ENCODE measurements at places on chromosomes 11 and 22. TPM values are rescaled to one million over a fixed set of nuclear protein-coding genes. Genes with fewer than 3 reads are reported as not detected.
A peak's percentile ranks its signal among the peaks of the same experiment; 100 is the strongest.

Gene SIAE
- total RNA-seq, result 14.9 TPM

Gene SPON1
- 0.10 TPM for total RNA-seq

Gene DAGLA
- 6.4 TPM for total RNA-seq

Gene CYP2D6
- total RNA-seq, result 2.7 TPM

Gene OR52N4
- total RNA-seq, result not detected

Gene OR10D3
- total RNA-seq, result not detected

Gene OR56A3
- not detected for total RNA-seq

GRCh38 chr11:10930972-10931760 is 73.3 kb upstream of the ZBED5 start:
- DNase-seq, result no peak

GRCh38 chr11:8597182-8597581 is 3.2 kb upstream of the STK33 start:
- DNase-seq, result no peak

DNA sequence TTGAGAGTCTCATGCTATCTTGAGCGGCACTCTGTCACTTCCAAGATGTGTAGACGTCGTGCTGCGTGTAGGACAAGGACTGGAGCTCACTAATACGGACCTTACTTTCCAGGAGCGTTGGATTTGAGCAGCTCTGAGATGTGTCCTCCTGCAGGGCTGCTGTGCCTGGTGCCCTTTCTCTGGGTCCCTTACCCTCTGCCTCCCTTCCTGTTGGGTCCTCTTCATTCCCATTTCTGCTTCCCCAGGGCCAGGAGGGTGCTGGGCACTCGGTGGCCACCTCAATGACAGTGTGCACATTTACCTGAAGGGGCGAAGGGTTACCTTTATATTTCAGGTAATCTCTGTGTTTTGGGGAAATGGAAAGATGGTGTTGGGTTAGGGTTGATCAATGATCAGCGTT is 4.0 kb downstream of the PTDSS2 start:
- DNase-seq, result no peak

- DNase-seq, result no peak
Measured at GRCh38 chr11:99098751-99099150, 78.0 kb downstream of the CNTN5 start.

- no peak for DNase-seq
Measured at GRCh38 chr11:104999721-105000120, 23.2 kb downstream of the CASP5 start.

GRCh38 chr11:44658506-44658850 is 68.3 kb upstream of the TSPAN18 start:
- no peak for DNase-seq

DNA sequence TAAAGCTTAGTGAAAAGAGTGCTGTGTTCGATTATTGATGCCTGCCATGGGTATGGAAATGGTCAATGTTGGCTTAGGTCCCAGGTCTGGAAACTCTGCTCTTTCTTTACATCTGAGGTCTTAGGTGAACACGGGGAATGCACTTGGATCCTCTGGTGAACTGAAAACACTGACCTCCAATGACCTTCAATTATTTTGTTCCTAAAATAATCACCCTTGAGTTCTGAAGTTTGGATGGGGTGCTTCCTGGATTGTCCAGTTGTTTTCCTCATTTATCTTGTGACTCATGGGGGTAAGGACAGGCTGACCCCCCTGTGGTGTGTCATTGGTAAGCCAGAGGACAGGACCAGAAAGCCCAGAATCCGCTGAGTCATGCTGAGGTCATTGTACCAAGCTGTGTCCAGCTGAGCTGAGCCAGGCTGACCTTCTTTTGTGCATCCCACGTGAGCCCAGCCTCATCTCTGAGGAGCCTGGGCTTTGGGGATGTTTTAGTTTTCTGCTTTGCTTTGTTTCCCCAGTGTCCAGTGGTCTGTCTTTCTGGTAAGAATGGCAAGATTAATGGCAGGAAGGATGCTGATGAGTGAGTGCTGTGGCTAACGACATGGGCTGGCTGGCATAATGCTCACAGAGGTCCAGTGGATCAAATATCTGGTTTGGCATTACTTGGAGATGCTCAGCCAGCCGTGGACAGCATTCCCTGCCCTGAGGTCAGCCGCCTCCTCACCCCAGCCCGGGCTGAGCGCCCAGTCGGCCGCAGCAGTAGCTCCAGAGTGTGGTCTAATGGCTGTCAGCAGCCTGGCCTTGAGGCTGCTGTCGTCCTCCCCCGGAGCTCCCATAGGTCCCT is 35.6 kb downstream of the AMPD3 start:
- peak; percentile 99 for DNase-seq

DNA sequence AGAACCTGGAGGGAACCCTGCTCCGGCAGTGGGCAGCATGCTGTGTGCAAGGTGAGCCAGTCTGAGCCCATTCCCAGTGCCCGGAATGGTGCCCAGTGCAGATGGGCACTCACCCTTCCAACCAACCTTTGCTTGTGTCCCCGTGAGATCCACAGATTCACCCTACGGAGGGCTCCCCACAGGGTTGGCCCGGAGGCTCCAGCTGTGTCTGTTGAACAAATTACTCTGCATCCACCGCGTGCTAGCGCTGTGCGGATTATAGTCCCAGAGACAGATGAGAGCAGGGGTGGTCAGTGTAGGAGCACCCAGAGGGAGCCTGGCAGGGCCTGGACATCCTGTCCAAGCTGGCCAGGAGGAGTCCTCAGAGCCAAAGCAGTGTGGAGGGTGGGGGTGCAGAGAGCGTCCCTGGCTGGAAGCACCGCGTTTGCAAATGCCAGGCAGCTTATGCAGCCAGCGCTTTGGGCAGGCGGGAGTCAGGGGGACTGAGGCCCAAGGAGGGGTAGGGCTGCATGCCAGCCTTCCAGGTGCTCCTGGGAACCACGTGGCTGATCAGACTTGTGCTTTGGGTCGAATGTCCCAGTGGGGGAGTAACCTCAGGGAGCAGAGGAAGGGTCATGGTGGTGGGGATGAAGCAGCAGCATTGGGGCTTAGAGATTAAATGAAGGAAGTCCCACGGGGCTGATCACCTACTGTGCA is 80.5 kb downstream of the KCNQ1 start:
- DNase-seq, result no peak

GRCh38 chr11:101445761-101446160 is 138.0 kb downstream of the TRPC6 start:
- DNase-seq, result no peak

GRCh38 chr11:48018528-48019216 is 38.3 kb downstream of the PTPRJ start:
- no peak for DNase-seq

DNA sequence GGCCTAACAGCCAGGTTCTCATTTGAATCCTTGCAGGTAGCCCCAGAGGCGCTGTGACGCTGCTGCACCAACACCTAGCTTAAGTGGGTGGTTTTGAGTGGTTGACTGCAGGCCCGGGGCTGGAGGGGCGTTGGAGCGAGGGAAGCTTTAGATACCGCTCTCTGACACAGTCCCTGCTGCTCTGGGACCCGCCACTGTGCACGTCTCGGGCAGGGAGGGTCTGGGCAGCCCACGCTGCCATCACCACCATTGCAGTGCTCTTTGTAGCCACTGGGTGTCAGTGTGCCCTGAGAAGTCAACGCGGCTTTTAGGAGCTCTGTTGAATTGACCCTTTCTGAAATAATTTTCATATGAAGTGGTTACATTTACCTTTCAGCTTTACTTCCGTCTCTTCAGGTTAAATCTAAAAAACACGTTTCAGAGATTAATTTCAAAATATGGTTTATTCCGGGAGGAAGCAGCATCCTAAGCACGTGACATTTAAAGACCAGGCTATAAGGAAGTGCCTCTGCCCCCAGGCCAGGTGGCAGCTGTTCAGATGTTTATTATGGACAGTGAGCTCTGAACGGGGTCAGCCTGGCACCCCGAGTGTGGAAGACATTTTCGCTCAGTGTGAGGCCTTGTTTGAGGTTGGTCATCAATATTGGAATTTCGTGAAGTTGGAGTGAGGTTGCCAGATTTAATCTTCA is 30.9 kb upstream of the PARVB start:
- peak; percentile 46 for DNase-seq

GRCh38 chr11:130644187-130644586 is 195.7 kb downstream of the ADAMTS15 start:
- no peak for DNase-seq

All from Panc1 (cell line).